ENCODE measurements at places on chromosomes 12 and 14. TPM values are rescaled to one million over a fixed set of nuclear protein-coding genes. Genes with fewer than 3 reads are reported as not detected.
A peak's percentile ranks its signal among the peaks of the same experiment; 100 is the strongest.

The KRT81 gene
- not detected for total RNA-seq

The CLEC4C gene
- not detected for total RNA-seq

GRCh38 chr14:22226381-22226780 is 362.6 kb downstream of the DAD1 start:
- DNase-seq, result no peak

The CHST11 gene
- 38.0 TPM for total RNA-seq

GRCh38 chr12:59792647-59793046 is 196.8 kb downstream of the SLC16A7 start:
- DNase-seq, result no peak

- no peak for DNase-seq
Measured at GRCh38 chr14:90034156-90034555, 27.6 kb upstream of the KCNK13 start.

DNA sequence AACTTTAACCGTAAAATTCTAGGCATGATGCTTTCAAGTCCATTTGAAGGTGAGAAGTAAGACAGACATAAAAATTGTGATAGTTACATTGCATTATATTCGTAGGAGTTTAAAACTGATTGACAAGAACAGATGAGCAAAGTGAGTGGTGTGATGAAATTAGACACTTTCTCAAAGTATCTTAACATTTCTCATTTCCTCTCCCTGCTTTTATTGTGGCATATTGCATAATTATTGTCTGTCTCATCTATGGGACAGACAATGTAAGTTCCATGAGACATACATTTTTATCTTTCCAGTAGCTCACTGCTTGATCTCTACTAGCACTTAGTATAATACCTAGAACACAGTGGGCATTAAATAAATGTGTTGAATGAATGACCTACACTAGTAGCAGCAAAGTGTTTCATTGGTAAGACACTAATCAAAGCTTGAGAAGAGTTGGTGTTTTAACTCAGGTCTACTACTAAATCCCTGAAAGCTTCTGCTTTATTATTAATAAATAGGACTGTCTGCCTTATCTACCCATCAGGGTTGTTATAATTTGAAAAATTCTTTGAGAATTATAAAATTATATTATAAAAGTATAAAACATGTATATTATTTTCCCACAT is 19.0 kb downstream of the A2M start:
- DNase-seq, result no peak

GRCh38 chr12:86006727-86007126 is 132.6 kb downstream of the NTS start:
- DNase-seq, result no peak

GRCh38 chr12:20350026-20350425 is 18.3 kb upstream of the PDE3A start:
- DNase-seq, result no peak

The TPH2 gene
- not detected for total RNA-seq

The PPFIA2 gene
- 8.9 TPM for total RNA-seq

The RNASE8 gene
- total RNA-seq, result not detected

The PLCZ1 gene
- not detected for total RNA-seq

DNA sequence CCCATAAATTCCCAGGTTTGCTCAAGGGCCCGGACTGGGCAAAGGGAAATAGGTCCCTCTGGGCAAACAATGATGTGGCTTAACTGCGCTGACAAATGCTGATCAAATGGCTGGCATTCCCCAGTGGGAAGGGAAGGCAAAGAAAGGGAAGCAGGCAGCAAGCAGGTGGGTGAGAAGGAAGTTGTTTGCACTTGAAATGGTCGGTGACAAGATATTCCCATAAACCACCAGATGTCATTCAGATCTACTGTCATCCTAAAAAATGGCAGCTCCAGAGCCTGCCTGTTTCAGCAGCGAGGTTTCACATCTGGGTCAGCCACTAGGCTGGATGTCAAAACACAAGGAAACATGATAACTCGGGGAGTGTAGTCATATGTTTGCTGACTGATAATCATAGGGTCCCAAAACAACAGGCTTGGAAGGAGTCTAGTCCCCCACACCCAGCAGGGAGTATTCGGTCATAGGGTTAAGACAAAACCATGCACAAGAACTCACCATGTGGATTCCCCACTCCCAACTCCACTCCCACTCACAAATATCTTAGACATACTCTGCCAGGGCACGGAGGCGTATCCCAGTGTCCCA is 37.9 kb upstream of the MDM1 start:
- DNase-seq, result no peak

The BAZ2A gene
- 261 TPM for total RNA-seq

DNA sequence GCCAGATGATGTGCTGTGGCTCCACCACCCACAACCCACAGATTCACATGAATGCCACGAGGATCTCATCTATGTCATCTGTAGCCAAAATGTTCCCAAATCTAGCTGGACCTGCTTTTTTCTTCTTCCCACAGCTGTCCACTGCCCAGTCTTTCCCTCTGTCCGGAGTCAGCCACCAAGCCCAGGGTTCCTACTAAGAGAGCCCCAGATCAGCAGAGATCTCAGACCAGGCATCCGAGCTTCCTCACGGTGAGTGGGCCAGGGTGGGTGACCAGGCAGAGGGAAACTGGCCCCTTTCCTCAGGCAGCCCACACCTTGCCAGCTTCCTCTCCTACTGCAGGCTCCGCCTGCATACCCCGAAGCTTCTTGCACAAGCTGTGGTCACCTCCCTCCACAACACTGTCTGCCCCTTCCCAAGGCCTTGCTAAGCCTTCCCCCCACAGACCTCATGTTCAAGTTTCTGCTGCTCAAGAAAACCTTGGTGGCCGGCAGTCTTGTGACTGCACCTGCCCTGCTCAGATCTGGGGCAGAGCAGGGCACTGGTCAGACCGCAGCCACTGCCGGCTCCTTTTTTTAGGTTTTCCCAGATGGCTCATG is 81.4 kb downstream of the ACTN1 start:
- DNase-seq, result no peak

The SVOP gene
- not detected for total RNA-seq

DNA sequence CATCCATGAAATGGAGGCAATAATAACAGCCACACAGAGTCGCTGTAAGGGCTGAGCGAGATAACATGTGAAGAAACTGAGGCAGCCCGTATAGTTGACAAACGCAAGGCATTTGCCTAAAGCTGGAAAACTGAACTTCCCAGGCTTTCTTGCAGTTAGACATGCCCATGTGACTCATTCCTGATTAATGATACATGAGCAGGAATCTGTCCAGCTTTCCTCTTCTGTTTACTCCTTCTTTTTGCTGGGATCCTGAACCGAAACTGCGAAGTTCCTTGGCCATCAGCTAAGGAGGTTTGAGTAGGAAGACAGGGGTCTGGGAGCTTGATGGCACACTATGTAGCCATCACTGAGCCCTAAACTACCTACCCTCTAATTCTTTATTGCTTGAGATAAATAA is 52.2 kb downstream of the ST8SIA1 start:
- no peak for DNase-seq

GRCh38 chr14:24908592-24909236 is 141.2 kb downstream of the STXBP6 start:
- DNase-seq, result no peak

GRCh38 chr14:37253905-37254304 is 56.2 kb downstream of the MIPOL1 start:
- no peak for DNase-seq

- no peak for DNase-seq
Measured at GRCh38 chr12:132881818-132882217, 5.6 kb downstream of the CHFR start.

GRCh38 chr12:122203301-122204166 is at the start of gene B3GNT4:
B3GNT4 (plus strand) TSS chr12:122203709; CDS start chr12:122204619, 910 bp downstream.
- peak; percentile 77 for DNase-seq

The SLCO1B1 gene
- total RNA-seq, result not detected

- no peak for DNase-seq
Measured at GRCh38 chr12:120247621-120248030, 17.9 kb downstream of the PXN start.

DNA sequence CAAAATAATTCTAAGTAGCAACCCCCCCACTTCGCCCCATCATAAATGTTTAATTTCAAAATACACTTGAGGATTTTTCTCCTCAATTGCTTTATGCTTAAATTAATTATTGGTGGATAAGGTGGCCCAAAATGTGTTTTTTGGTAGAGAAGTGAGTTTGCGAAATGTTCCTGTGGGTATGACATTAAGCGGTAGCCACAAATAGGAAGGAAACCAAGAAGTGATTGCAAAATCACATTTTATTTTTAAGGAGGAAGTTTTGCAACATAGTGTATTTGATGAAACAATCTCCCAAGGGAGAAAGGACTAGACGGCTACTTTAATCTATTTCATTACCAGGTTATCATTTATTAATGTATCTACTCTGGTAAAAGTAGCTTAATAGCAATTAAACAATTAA is 25.5 kb downstream of the SLC25A3 start:
- no peak for DNase-seq

GRCh38 chr14:103395244-103395643 is 10.0 kb downstream of the MARK3 start:
- no peak for DNase-seq

GRCh38 chr12:87092421-87092820 is 836.2 kb upstream of the MGAT4C start:
- no peak for DNase-seq

- no peak for DNase-seq
Measured at GRCh38 chr12:49909826-49910225, 6.1 kb upstream of the FAIM2 start.

Data from transverse colon (tissue), 4 donors.